ENCODE measurements at places on chromosomes 6 and 20.
A peak's percentile ranks its signal among the peaks of the same experiment; 100 is the strongest.

DNA sequence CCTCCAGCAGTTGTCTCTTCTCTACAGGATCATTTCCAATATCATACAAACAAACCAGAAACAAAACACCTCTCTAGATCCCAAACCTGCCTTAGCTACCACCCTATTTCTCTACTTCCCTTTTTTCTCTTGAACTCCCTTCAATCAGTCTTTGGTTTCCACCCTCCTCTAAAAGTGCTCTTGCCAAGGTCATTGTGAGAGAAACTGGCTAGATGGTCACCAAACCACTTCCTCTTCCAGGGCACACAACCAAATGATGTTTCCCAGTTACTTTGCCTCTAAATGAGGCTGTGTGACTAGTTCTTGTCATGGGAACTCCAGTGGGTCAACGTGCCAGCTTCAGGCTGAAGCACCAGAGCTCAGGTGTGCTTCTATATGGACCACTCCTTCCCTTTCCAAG lies 85.8 kb upstream of the ARMC2 start:
- DNase-seq: no peak

DNA sequence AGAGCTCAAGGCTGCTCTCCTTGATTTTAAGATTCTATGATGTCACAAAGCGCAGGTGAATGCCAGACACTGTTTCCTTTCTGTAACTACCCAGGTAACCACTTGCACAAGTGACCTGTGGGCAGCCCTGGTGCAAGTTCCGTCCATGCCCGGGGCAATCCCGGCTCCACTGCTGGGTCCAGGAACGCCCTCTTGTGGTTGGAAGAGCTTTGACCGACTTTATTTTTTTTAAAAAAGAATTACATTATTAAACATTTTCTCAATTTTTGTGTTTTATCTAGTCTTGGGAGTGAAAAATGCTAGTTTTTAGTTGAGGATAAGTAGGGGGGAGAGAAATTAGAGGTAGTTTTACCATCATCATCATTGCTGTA lies 695.2 kb downstream of the QKI start:
- no peak for DNase-seq

GRCh38 chr6:29814379-29815117 lies 13.1 kb upstream of the HLA-G start:
- no peak for DNase-seq

DNA sequence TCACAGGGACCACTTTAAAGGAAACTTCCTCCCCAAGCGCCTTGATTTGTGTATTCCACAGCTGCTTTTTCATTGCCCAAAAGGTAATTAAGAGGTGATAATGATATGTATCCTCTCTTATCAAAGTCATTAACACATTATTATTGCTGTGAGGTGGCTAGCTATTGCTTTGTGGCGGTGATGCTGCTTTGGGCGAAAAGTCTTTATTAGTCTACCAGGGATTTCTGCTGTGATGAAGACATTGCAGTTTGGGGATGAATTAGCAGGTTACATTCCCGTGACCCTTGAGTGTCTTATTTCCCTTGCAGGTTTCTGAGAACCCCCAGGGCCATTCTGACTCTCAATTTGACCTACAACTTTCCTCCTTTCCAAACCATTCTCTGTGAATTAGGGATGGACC lies 143.4 kb upstream of the SOX4 start:
- DNase-seq: no peak

- no peak for DNase-seq
Observed at GRCh38 chr6:147559006-147559405, 50.5 kb downstream of the SAMD5 start.

GRCh38 chr6:106782536-106783285 lies 153.3 kb downstream of the QRSL1 start:
- DNase-seq: no peak

DNA sequence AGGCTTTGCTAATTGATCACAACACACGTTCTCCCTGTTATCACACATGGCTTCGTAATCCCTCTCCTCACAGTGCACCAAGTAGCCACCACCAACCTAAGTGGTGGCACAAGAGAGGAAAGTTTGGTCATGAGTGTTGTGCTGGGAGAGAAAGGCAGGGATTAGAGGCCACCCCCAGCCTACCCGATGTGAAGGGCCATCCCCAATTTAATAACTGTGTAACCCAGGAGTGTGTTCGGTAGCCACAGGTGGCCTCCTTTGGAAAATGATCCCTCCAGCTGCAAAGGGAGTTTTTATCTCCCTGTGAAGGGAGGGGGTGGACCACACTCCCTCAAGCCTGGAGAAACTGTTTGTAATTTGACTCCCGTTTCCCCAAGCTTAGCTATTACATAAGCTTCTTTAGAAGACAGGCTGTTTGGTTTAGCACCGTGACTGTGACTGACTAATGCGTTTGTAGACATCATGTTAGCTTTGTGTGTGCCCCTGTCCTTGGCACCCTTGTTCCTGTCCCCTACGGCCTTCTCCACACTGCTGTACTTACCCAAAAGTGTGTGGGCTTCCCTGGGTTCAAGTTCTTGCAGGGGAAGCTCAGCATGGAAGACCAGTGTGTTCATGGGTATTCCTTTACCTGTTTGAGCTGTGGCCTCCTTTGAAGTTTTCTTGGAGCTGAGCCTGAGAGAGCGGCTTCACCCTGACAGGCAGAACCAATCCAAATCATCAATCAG lies 20.6 kb downstream of the PPP1R16B start:
- peak; percentile 17 for DNase-seq

DNA sequence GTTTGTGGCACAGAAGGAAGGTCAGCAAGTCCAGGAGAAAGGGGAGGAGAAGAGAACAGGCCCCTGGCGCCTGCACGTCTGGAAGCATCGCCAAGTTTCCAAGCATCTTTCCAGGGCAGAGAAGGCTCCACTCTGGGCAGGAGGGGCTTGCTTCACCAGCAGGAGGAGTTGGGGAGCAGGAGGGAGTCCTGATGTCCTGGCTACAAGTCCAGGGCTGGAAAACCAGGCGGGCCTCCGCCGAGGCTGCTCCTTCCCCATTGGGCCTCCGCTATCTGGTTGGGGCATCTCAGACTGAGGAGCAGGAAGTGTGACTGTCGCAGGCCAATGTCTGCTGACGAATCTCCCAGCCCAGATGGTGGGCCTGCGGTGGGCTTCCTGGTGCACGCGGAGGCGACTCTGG lies 421.9 kb downstream of the PREX1 start:
- peak; percentile 21 for DNase-seq
